ENCODE measurements at places on chromosomes 3 and 15. TPM values are rescaled to one million over a fixed set of nuclear protein-coding genes. Genes with fewer than 3 reads are reported as not detected.

The CCR9 gene
- not detected for total RNA-seq

The ADAMTS17 gene
- total RNA-seq = not detected

The NXPE3 gene
- 14.9 TPM for total RNA-seq

The GPR62 gene
- not detected for total RNA-seq

The PAK6 gene
- total RNA-seq = not detected

The PSMD6 gene
- 102 TPM for total RNA-seq

The GPR15 gene
- total RNA-seq = not detected

DNA sequence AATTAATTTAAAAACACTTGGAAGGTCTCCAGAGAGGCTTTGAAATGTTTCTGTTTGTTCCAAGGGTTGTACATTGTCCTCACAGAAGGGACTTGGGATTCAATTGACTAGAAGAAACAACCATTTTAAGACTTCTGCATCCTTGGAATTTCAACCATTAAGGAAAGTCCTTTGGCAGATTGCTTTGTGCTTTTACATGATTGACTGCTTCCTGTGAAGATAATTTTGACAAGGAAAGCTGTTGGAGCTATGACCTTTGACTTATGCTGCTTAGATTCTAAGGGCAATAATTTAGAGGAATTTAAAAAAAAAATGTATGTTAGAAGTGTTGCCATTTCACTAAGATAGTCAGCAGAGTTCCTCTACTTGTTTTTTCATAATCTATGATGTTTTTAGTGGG lies 483.9 kb upstream of the TBL1XR1 start:
- no peak for DNase-seq

- DNase-seq = no peak
Observed at GRCh38 chr3:184676927-184677326, 34.9 kb downstream of the MAGEF1 start.

- no peak for DNase-seq
Observed at GRCh38 chr3:82745544-82745943, 984.1 kb upstream of the GBE1 start.

DNA sequence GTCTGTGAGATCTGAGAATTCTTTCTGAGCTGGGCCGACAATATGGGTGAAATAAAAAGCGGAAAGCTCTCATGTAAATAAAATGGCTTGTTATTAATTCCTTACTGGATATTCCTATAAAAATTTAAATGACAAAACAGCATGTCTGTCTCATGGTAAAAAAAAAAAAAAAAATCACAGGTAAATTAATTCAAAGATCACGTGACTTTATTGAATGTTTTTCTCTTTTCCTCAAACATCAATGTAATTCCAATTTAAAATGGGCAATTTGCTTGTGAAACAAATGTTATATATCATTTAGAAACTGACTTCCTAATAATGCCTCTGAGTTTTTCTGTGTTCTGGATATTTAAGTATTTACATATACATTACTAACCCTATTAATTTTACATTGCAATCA lies 280.3 kb downstream of the NR2F2 start:
- DNase-seq = no peak

GRCh38 chr3:474828-475227 lies 278.3 kb downstream of the CHL1 start:
- no peak for DNase-seq

- DNase-seq = no peak
Observed at GRCh38 chr3:45560281-45560971, 34.1 kb upstream of the LIMD1 start.

DNA sequence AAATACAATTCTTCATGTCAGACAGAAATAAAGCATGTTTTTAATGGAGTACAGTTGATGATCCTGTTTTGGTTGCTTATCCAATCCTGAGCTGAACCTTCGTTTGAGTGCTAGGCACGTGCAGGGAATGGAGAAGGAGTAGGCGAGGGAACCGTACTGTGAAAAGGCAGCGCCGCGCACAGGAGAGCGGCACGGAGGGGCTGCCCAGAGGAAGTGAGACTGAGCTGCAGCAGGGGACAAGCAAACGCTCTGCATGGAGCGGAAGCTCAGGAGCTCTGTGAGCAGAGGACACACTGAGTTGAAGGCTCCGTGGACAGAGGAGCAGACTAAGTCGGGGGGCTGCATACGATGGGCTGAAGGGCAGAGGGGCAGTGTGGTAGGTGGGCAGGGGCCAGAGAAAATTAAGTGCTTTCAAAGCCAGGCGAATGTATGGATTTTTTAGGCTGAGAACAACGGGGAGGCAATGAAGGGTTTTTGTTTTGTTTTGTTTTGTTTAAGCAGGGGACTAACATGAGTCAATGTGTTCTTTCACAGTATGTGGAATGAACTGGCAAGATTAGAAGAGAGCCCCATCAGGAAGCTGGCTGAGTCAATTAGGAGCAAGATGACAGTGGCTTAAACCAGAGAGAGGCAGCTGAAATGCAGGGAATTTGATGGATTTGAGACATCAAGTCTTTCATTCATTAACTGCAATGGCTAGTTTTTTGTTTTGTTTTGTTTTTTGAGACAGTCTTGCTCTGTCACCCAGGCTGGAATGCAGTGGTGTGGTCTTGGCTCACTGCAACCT lies 23.8 kb upstream of the TM2D3 start:
- peak; percentile 25 for DNase-seq

DNA sequence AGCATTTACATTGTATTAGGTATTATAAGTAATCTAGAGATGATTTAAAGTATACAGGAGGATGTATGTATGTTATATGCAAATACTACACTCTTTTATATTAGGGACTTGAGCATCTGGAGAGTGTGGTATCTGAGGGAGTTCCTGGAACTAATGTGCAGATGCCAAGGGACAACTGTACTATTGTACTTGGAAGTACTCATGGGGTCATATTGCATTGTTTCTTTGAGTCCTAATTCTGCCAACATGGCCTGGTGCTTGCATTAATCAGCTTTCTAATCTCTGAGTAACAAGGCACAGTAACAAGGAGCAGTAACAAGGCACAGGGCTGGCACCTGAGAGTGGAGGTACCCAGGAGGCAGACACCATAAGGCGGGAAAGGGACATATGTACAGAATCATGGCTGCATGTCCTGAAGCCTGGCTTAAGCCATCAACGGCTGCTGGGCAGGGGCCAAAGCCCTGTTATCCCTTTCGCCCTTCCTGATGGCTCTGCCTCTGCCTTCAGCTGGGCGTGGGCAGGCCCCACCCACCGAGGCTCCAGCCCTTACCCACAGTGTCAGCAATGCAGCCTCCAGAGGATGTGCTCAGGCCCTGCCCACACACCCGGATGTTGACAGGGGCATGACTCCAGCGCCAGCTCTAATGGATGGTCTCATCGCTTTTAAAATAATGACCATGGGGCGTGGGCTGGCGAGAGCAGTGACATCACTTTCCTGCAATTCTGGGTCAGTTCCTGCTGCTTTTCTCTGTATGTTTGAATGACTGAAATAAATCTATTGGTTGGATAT lies 22.9 kb downstream of the CEMIP start:
- peak; percentile 64 for DNase-seq

DNA sequence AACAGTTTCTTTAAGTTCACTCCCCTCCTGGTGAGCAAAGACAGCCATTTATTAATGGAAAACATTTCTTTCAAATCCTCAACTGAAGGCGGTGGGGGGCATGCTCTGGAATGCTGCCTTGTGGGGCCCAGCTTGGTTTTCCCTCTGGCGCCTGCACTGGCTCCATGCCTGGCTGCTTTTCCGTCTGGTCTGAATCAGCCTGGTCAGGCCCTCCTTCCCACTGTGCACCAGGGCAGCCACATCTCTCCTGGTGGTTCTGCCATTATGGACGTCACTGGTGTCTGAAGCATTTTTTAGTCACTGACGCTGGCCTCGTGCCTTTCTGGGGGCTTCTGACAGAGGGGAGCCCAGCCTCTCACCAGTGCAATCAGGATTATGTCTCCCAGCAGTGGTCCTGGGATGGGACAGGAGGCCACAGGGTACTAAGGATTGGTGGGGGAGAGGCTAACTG lies 57.6 kb upstream of the APEH start:
- no peak for DNase-seq

DNA sequence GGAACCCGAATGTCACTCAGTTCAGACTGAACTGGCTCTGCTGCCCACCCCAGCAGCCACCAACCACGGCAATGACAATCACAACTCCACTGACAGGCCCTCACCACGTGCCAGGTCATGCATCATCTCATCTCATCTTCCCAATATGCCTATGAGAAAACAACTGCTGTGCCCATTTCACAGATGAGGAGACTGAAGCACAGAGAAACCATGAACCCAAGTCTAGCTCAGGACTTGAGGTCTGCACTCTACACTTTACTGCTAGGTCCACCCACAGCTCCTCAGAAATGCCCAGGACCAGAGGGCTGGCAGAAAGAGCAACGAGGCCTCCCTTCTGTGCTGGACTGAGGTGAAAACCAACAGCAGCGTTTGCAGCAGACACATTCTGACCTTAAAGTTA lies 99.2 kb upstream of the LINGO1 start:
- no peak for DNase-seq

GRCh38 chr3:45551214-45552010 lies 43.1 kb upstream of the LIMD1 start:
- peak; percentile 68 for DNase-seq

All from H4 (cell line).